ENCODE measurements at places on chromosomes 7 and 10.

- no peak for DNase-seq
Observed at GRCh38 chr10:9709849-9710248, 1307.8 kb upstream of the CELF2 start.

- DNase-seq, result no peak
Observed at GRCh38 chr10:818010-818409, 113.5 kb downstream of the LARP4B start.

- DNase-seq, result no peak
Observed at GRCh38 chr10:36313142-36313541, 671.0 kb upstream of the FZD8 start.

GRCh38 chr10:43304687-43305333, 37.9 kb upstream of the RASGEF1A start:
- DNase-seq, result no peak

DNA sequence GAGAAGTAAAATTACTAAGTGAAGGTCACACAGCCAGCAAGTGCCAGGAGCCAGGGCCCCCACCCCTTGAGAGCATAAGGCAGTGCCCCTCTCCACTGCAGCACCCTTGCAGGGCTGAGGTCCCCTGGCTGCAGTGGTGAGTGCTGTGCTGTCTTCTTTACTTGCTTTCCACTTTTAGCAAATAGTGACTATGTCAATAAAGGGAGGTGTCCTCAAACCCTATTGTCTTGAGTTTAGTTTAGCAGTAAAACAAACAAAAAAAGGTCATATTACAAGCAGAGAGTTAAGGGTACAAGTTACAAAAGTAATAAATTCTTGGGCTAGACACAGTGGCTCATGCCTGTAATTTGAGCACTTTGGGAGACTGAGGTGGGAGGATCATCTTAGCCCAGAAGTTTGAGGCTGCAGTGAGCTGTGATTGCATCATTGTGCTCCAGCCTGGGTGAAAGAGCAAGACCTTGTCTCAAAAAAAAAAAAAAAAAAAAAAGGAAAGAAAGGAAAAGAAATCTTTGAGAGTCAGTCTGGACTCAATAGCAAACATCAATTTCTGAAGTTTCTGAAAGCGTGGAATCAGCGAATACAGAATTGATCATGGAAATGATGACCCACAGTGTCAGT, 39.0 kb upstream of the KIF5B start:
- DNase-seq, result no peak

DNA sequence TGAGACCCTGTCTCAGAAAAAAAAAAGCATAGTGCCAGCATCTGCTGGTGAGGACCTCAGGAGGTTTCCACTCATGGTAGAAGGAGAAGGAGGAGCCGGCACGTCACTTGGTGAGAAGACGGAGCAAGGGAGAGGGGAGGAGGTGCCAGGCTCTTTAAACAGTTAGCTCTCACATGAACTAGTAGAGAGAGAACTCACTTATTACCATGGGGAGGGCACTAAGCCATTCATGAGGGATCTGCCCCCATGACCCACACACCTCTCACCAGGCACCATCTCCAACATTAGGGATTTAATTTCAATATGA, 62.9 kb upstream of the VKORC1L1 start:
- no peak for DNase-seq

GRCh38 chr7:8480527-8480926, 47.1 kb downstream of the NXPH1 start:
- no peak for DNase-seq

GRCh38 chr10:43809211-43809930, 160.7 kb upstream of the ZNF32 start:
- DNase-seq, result no peak

- peak; percentile 54 for DNase-seq
Observed at GRCh38 chr7:47581804-47582763, at the start of gene TNS3. Gene TNS3 (minus strand): TSS chr7:47582111. CDS start chr7:47439636, 142,475 bp downstream.

DNA sequence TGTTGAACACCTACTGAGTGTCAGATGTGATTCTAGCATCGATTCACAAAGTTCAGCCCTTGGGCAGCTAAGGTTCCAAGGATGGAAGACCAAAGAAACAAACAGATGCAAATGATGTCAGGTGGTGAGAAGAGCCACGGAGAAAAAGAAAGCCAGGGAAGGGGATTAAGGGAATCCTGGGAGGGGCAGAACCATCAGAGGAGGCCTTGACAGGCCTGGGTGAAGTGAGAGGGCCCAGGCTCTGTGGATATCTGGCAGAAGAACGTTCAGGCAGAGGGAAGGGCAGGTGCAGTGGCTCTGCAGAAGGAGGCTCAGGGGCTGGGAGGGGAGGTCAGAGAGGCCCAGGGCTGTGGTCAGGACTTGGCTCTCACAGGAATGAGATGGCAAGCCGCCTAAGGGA, 90.4 kb downstream of the C10orf105 start:
- DNase-seq, result no peak

GRCh38 chr7:121510858-121511482, 114.9 kb upstream of the FAM3C start:
- no peak for DNase-seq

GRCh38 chr10:22849077-22849805, 78.6 kb upstream of the ARMC3 start:
- DNase-seq, result no peak

DNA sequence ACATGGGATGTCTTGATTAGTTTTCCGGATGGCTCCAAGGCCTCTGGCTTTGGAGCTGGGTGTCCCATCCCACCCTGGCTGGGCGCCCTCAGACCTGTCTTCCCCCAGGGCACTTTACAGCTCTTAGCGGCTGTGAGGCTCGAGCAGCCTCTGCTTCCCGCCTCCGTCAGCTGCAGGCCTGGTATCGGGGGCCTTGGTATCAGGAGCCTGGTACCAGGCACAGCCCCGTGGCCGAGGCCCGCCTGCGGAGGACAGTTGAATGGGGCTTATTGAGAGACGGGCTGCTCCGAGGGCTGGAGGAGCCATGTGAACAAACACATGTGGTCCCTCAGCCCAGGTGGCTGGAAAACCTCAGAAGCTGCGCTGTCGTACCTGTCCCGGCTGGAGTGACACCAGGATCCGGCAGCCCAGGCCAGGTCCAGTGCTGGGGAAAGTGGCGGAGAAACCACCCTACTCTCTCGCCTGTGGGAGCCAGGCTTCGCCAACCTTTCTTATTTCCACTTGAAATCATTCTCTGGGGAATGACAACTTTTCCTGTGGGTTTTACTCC, 23.9 kb upstream of the AP5Z1 start:
- DNase-seq, result no peak

- DNase-seq, result no peak
Observed at GRCh38 chr7:139648941-139649425, 125.5 kb downstream of the CLEC2L start.
